ENCODE measurements at places on chromosomes 5 and 9.
A peak's percentile ranks its signal among the peaks of the same experiment; 100 is the strongest.

DNA sequence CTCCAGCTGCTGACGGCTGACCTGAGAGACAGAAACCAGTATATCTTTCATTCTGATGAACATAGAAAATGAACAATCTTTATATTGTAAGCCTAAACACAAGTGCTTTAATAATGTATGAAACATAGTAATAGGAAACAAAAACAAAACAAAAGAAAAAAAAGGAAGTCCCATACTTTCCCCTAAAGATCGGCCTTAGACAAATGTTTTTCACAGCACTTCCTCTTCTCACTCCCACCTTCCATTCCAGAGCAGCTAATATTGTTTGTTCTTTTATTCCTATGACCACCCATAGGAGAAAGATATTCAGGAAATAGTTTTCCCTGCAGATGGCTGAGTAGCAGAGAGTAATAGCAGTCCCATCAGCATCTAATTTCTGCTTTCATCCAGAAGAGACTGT is 194.4 kb upstream of the SLC27A6 start:
- DNase-seq, result no peak

GRCh38 chr5:139076111-139076510 is 122.1 kb downstream of the SIL1 start:
- no peak for DNase-seq

DNA sequence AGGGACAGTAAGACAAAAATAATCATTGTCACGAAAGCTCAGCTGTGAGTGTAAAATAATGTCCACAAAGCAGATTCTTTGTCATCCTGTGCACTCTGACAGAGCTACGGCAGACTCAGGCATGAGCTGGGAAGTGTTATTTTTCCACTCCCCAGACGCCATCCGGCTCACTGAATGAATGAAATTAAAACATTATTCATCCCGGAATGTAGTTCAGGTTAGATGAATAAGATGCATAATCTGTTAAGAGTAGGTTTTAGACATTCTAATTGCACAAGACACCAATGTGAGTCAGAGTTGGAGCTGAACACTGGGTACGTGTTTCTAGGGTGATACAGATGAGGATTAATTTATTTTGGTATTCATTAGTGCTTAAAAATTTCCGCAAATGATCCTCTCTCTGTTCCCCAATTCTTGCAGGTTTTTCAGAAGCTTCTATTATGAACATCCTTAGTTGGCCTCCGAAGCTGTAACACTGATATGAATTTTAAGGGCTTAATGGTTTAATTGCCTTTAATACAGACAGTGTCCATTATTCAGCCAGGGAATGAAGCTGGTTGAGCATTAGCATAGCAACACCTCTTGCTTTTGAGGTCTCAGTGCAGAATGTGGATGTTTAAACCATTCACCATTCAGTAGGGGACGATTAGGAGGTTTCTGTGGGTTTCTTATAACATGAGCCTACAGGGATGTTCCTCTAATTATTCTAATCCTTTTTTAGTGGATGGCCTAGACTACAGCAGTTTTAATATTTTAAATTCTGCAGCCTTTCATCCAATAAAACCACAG is 65.6 kb upstream of the FRRS1L start:
- DNase-seq, result no peak

GRCh38 chr5:128349044-128349858 is 188.8 kb downstream of the FBN2 start:
- no peak for DNase-seq

DNA sequence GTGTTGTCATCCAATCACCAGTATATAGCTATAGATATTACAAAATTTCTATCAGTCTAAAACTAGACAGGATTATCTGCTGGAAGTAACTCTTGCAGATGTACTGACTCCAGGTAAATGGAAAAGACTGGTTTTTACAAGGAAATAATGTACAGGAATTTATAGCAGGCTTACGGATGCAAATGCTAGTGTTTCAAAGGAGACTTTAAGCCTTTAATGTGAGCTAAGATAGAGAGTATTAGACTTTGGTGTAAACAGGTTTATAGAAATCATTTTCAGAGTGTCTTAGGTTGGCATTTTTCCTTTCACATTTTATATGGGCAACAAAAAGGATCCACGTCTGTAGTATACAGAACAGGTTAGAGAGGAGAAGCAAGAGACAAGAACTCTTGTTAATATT is 16.1 kb downstream of the ZNF608 start:
- no peak for DNase-seq

GRCh38 chr5:17477573-17478265 is 20.3 kb upstream of the TAF11L2 start:
- peak; percentile 82 for DNase-seq

- no peak for DNase-seq
Measured at GRCh38 chr9:113790093-113790492, 86.0 kb upstream of the ZNF618 start.

DNA sequence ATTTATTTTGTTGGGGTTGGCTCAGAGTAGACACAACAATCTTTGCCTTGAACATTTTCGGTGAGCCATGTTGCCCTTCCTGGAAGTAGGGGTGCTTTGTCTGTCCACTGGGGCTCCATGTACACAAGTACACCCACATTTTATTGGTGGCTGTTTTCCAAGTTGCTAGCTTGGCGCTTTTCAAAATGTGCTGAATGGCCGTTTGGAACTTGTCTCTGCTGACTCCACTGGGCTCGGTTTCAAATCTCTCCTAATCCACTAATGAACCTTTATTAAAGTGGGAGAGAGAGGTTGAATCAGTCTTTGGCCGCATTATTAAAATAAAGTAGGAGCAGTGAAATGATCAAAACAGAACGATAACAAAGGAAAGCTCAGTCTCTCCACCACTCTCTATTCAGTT is 64.6 kb upstream of the TAF11L2 start:
- no peak for DNase-seq

GRCh38 chr5:157247267-157247666 is 18.7 kb upstream of the CYFIP2 start:
- DNase-seq, result no peak

DNA sequence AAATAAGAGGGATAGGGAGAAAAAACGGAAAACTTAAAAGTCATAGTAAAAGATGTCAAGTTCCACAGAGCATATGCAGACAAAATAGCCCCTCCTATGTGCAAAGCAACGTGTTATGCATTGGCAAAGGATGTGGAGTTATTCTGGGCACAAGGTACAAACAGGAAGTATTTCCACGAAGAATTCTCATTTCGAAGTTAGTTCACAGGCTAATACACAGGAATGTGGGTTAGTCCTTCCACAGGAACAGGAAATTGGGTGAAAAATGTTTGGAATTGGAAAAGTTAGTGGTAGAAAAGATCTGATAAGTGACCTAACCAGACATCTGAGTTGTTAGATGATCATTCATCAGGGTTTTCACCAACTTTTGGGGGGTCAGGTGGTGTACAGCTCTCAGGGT is 326.6 kb downstream of the EBF1 start:
- DNase-seq, result no peak

DNA sequence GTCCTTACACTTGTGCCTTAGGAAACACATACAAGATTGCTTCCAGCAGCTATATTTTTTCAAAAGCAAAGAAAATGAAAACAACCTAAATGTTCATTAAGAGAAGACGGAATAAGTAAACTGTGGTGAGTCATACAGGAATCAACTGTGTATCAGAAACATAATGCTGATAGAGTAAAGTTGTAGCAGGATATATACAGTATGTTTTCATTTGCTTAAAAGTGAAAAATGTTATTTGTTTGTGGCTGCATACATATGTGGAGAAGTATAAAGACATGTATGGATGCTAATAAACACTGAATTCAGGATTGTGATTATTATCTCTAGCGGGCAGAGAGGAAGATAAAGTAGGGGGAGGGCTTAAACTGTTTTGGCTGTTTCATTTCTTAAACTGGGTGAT is 8.3 kb downstream of the DCTN4 start:
- DNase-seq, result no peak

GRCh38 chr9:121185178-121185745 is 16.4 kb downstream of the RAB14 start:
- DNase-seq, result no peak

Data from BE2C (cell line).